ENCODE measurements at places on chromosomes 5 and 9. TPM values are rescaled to one million over a fixed set of nuclear protein-coding genes. Genes with fewer than 3 reads are reported as not detected.

The FSTL4 gene
- total RNA-seq: not detected

GRCh38 chr9:2933165-2934095 lies 89.5 kb upstream of the PUM3 start:
- no peak for DNase-seq

The CBY3 gene
- not detected for total RNA-seq

The RRAGA gene
- total RNA-seq: 86.6 TPM

The UNC5A gene
- total RNA-seq: 0.05 TPM

The POU5F2 gene
- total RNA-seq: 0.73 TPM

The GPR150 gene
- not detected for total RNA-seq

GRCh38 chr5:77971776-77972468 lies 195.8 kb upstream of the TBCA start:
- DNase-seq: no peak

The AQP7 gene
- total RNA-seq: 80.4 TPM

DNA sequence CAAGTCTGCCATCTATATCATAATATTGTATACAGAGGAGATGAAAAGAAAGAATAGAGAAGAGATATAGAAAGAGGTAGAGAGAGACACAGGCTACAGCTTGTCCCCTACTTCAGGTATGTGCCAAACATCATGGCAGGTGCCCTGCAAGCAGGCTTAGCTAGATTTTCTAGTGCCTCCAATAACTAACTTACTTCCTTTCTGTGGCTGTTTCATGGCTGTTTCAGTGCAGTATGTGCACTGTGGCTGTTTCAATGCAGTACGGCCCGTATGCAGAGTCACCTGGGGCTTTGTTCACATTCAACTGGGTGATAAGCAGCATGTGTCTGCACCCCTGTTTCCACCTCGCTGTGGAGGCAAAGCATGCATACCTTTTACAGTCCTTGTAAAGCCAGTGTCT lies 327.2 kb downstream of the NTRK2 start:
- no peak for DNase-seq

DNA sequence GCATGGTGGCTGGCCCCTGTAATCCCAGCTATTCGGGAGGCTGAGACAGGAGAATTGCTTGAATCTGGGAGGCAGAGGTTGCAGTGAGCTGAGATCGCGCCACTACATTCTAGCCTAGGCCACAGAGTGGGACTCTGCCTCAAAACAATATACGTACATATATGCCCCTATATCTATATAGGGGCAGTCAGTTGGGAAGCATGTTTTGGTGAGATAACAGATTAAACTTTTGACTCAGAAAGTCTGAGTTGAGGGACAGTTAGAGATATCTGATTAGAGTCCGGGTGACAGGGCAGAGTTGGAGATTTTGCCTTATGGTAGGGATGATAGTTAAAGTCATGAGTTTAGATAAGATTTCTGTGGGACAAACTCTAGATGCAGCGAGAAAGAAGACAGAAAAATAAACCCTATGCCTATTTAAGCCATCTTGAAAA lies 71.8 kb upstream of the ALDH1A1 start:
- no peak for DNase-seq

DNA sequence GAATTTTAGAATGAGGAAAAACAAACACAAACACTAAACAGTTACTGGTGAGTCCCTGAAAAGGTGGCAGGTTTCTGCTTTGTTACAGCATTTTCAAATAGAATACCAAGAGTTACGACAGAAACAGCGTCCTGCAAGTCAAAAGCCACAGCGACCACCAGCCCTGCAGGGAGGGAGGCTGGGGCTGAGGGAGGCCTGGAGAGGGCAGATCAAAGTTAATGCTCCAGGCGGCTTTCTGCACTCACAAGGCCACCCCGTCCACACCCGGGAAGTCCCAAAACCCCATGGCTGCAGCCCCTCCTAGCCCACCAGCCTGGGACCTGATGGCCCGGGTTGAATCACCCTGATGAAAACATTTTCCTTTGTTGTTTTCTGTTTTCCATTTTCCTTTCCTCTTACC lies 29.3 kb downstream of the COL23A1 start:
- DNase-seq: no peak
